ENCODE measurements at places on chromosomes 16 and 17.

DNA sequence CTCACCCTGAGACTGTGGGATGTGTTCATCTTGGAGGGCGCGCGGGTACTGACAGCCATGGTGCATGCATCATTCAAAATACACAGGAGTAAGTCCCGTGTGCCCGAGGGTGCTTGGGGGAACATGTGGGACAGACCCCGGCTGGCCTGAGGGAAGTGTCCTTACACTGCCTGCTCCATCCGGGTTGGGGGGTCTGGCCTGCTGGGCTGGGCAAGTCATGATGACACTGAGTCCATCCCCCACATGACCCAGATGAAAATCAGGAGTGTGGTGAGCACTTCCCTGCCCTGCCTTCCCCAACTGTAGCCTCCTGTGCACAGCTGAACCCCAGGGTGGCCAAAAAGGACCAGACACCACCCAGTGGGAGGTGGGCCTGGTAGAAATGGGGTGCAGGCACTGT is 10.8 kb downstream of the TBC1D26 start:
- no peak for DNase-seq

DNA sequence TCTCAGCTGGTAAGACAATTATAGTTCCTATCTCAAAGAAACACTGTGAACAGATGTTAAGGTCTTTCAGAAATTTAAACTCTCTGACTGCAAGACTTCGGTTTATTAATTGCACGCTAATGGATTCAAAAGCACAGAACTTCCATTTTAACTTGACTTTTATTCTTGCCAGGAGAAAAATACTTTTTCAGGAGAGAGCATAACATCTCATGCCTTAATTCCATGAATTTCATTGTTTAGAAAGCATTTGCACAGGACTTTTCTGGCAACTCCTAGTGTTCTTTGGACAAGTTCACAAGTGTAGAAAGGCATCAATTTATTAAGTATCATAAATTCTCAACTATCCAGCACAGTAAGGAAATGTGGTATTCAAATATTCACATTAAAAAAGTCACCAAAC is 22.4 kb downstream of the STX8 start:
- DNase-seq, result no peak

- DNase-seq, result peak; percentile 31
These were observed 43.5 kb downstream of the MAP1LC3B start for GRCh38 chr16:87435372-87436224.

- no peak for DNase-seq
These were observed 286.1 kb downstream of the SNX29 start for GRCh38 chr16:12262454-12263180.

GRCh38 chr16:10250137-10250828 is 68.1 kb upstream of the GRIN2A start:
- DNase-seq, result no peak

GRCh38 chr16:19177111-19177739 is 9.2 kb downstream of the SYT17 start:
- DNase-seq, result no peak

GRCh38 chr17:74455821-74456220 is 10.6 kb upstream of the CD300A start:
- DNase-seq, result no peak

GRCh38 chr17:71496552-71496951 is 624.3 kb upstream of the SOX9 start:
- no peak for DNase-seq

- no peak for DNase-seq
These were observed 7.8 kb downstream of the HSD17B2 start for GRCh38 chr16:82042846-82043245.

- no peak for DNase-seq
These were observed 4.3 kb downstream of the KCNJ2 start for GRCh38 chr17:70173681-70174080.

DNA sequence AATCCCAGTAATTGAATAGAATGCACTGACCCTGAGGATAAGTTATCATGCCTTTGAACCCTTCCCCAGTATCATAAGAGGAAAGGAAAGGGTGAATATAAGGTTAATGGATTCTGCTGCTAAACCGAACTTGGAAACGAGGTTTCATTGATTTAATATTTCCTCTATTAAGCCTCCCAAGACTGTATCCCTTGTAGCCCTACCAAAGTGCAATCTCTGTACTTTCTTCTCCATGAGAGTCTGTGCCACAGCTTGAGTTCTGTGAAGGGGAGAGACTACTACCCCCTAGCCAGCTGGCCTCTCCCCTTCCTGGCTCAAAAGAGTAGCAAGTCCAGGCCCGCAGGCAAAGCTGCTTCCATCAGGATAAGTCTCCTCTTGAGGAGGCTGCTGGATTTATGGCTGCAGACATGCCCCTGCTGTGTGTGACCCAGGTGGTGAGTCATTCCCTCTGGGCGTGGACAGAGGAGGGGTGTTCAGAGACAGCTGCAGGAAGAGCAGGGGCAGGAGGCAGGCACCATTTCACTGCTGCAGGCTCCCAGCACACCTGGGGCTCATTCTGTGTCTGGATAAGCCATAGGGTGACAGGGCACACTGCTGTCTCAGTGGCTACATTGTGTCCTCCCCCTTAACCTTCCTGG is 58.4 kb downstream of the TOM1L2 start:
- no peak for DNase-seq

- DNase-seq, result no peak
These were observed 16.9 kb downstream of the TERF2 start for GRCh38 chr16:69368866-69369265.

GRCh38 chr16:72841506-72841905 is 206.4 kb downstream of the ZFHX3 start:
- DNase-seq, result no peak

- no peak for DNase-seq
These were observed 906.9 kb upstream of the SOX9 start for GRCh38 chr17:71213936-71214335.

- peak; percentile 37 for DNase-seq
These were observed 9.1 kb downstream of the FOXK2 start for GRCh38 chr17:82528484-82529265.

DNA sequence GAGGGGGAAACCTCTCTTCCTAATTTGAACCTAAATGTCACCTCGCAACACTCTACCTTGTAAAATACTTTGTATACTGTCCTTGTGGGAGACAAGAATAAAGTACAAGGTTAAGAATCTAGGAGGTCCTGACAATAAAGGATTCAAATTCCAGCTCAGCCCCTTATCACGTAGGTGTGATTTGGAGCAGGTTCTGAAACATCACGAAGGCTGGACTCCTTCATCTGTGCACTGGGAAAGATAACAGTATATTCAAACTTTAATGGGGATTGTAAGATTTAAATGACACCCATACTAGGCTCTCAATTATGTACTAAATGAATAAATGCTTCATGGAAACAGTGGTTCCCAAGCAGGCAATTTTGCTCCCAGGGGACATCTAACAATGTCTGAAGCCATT is 2.1 kb downstream of the TXNDC11 start:
- no peak for DNase-seq

DNA sequence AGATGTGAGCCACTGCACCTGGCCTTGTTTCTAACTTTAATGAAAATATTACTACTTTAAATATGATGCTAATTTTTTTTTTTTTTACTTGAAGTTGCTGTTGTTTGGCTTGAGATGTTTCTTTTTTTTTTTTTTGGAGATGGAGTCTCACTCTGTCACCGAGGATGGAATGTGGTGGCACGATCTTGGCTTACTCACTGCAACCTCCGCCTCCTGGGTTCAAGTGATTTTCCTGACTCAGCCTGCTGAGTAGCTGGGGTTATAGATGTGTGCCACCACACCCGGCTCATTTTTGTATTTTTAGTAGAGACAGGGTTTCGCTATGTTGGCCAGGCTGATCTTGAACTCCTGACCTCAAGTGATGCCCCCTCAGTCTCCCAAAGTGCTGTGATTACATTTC is 23.6 kb downstream of the IGSF6 start:
- no peak for DNase-seq

- DNase-seq, result no peak
These were observed 3.7 kb upstream of the PER1 start for GRCh38 chr17:8155996-8156245.

GRCh38 chr16:88264641-88265285 is 118.0 kb upstream of the ZNF469 start:
- DNase-seq, result no peak

DNA sequence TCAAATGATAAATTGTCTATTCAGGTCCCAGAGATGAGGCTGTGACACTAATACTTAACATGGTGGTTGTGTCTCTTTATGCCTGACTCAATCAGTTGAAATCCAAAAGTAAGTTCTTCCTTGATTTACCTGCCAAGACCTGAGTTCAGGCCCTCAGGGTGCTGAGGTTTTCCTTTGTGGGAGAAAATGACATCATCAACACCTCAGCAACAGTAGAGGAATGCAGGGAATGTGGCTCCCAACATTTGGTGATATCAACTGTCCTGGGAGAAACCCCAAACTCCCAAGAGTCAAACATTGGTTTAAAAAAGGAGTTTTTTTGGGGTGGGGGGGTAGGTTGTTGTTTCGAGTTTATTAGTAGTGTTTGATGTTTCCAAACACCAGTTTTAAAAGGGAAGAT is 14.7 kb downstream of the RNF43 start:
- no peak for DNase-seq

DNA sequence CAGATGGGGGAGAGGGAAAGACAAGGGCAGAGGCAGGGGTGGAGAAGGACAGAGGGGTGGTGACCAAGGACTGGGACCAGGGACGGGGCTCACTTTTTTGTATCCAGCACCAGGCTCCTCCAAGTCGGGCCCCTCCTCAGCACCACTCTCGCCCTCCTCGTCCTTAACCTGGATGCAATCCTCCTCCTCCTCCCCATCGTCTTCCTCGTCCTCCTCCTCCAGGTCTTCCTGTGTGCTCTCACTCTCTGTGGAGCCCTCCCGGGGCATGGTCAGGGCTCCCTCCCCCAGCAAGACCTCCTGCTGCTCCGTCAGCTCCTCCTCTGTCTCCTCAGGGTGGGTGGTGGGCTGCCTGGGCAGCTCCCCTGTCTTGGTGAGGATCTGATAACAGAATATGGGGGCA is 16.8 kb downstream of the G6PC3 start:
- DNase-seq, result no peak

DNA sequence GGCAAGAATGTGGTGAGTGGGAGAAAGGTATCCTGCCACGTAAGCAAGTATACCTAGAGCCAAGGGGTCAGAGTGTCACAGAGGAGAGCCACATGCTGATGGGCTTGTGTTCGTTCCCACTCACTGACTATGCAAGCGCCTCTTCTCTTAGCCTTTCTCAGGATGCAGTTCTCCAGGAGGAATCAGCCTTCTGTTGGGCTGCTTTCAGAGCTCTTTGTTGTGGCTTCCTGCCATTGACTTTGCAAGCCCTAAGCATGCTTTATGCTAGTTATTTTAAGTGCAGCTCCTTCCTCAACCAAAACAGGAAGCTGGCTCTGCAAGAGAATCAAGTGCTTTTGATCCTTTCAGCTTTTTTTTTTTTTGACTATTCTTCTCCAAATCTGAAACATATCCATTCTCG is 66.6 kb downstream of the SIAH1 start:
- peak; percentile 55 for DNase-seq

- DNase-seq, result no peak
These were observed 53.8 kb downstream of the ZNRF1 start for GRCh38 chr16:75052481-75053202.

GRCh38 chr17:59372138-59372751 is 40.8 kb downstream of the YPEL2 start:
- DNase-seq, result no peak

DNA sequence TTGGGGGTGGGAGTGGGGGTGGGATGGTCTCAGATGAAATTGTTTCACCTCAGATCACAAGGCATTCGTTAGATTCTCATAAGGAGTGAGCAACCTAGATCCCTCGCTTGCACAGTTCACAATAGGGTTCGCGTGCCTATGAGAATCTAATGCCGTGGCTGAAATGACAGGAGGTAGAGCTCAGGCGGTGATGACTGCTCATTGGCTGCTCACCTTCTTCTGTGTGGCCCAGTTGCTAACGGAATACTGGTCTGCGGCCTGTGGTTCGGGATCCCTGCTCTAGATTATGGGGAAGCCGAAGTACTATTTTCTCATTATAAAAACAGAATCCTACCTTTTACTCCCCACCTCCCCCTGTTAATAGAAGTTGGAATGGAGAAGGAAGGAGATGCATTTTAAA is 18.9 kb downstream of the CLTC start:
- DNase-seq, result no peak

- no peak for DNase-seq
These were observed 11.9 kb upstream of the AURKB start for GRCh38 chr17:8222380-8222629.

DNA sequence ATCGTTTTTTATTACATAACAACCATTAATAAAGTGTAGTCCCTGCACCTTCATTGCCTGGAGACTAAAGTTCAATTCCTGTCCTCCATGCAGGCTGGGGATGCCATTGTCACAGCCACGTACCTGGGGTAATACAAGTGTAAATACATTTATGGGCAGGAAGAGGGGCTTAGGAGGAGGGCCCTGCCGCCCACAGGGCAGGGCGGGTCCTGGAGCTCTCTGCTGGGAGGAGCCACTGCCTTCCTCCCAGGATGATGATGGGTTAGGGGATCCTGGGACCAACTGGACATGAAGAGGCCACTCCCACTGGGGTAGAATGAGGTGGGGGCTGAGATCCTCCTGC is 44.1 kb upstream of the SLC38A10 start:
- DNase-seq, result no peak

DNA sequence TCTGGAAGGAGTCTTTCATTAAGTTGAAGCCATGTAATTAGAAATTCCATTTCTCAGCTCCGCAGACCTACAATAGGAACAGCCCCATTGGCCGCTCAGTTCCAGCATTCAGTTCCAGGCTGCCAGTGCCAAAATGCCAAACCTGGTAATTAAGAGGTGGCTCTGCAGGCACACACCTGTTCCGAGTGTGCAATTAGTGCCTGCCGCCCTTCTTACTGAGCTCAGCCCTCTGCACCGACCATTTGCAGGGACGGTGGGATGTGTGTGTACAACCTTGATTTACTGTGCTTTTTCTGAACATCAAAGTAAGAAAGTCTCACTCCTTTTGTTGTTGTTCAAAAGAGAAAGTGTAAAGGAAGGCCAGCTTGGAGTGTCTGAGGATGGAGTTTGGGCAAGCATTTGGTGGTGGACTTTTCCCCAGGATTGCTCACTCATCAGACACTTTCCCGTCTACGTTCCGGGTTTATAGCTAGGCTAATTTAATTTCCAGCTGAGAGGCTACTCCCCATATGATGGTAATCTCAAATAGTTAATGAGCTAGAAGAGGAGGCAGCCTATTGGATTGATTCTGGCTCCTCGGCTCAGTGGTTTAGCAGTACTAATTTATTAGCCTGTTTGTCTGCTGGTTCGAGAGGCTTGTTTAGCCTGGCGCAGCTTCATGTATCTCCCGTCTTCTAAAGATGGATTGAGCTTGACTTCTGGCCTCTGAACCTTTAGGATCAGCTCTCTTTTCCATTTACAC is 20.0 kb downstream of the HS3ST3B1 start:
- DNase-seq, result no peak

GRCh38 chr17:14078027-14078426 is 8.7 kb downstream of the COX10 start:
- no peak for DNase-seq

Data from naive thymus-derived CD8-positive, alpha-beta T cell (primary cell).